A172 (cell line): ENCODE measurements at places on chromosomes 5 and 9.

DNA sequence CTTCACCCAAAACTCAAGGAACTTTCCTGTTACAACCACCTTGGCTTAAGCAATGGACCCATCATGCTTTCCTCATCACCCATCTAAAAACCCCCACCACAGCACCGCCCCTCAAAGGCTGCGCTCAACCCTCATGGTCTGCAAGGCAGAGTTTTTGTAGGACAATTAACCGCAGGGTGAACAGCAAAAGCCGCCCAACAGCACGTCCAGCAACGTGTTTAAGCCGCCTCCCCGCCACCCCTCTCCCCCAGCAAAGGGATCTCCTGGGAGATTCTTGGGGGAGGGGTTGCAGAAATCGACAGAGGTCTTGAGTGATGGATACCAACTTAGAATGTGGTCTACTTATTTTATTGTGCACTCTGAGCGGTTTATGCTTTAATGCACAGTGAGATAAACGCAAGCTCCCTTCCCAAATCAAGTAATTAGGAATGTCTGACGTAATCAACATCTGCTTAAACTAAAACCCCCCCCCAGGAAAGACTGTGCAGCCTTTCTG is 1.9 kb downstream of the ROR2 start:
- DNase-seq = no peak

DNA sequence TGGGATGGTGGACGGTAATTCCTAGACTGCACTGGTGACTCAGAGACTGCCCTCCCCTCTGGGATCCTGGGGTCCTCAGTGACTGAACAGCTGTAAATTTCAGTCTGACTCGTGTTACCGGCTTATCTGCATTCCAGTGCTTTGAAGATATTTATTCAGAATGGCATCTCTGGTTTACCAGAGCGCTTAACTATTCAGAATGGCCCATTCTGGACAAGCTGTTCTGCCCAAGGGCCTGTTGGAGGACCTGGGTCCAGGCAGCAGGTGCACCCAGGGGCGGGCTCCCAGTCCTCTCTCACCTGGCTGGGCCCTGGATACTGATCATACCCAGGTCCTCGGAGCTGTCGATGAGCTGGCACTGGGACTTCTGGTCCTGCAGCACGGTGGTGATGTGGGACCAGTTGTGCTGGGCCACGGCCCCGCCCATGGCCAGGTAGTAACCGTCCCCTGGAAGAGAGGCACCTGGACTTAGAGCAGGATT is 48.0 kb downstream of the SARDH start:
- no peak for DNase-seq

- DNase-seq = no peak
Measured at GRCh38 chr5:2780421-2781171, 29.1 kb upstream of the IRX2 start.

GRCh38 chr5:14216902-14217301 is 73.8 kb downstream of the TRIO start:
- no peak for DNase-seq

- DNase-seq = peak; percentile 13
Measured at GRCh38 chr5:31196309-31196708, 2.8 kb downstream of the CDH6 start.

DNA sequence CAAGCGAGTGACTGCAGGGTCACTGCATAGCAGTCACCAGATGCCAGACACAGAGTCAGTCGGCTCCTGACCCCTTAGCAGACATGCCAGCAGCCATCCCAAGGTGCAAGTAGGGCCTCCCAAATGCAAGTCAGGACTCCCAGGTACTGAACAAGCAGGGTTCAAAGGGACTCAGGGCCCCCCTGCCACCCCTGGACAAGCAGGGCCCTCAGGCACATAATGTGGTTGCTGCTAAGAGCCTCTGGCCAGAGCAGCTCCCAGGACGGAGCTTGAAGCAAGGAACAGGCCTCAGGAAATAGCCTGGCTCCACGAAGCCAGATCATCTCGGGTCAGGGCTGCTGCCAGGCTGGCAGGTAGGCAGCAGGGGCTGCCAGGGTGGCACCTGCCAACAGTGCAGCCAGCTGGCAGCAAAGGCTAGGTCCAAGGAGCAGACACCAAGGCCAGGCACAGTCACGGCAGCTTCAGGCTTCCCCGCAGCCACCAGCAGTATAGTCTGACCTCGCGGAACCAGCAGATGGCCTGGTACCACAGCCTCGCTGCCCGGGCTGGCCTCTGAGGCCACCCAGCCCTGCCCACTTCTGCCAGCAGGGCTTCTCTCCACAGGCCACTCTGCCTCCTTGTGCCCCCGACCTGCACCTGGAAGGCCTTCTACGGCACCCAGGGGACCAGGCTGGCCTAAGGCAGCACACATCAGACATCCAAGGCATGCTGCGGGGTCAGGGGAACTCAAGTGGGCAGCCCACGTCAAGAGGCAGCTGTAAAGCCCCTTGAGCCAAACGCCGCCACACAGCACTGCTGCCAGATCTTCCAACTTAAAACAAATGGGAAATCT is 7.4 kb downstream of the EEIG1 start:
- no peak for DNase-seq

DNA sequence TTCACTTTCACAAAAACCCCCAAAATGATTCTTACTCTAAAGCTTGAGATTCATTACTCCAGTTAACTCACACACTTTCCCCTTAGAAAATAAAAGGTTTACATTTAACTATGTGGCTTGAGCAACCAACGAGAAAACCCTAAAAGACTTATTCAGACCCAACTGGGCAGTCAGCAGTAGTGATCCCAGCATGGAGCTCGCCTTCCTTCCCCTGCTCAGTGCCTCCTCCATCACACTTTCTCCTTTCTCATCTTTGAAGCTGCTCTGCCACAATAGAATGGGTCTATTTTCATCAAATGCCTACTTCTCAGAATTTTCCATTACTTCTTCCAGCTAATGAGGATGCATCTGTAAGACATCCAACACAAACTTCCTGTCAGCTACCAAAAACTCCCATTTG is 29.1 kb downstream of the RORB start:
- no peak for DNase-seq

- DNase-seq = peak; percentile 46
Measured at GRCh38 chr5:35202319-35203111, 27.8 kb downstream of the PRLR start.

DNA sequence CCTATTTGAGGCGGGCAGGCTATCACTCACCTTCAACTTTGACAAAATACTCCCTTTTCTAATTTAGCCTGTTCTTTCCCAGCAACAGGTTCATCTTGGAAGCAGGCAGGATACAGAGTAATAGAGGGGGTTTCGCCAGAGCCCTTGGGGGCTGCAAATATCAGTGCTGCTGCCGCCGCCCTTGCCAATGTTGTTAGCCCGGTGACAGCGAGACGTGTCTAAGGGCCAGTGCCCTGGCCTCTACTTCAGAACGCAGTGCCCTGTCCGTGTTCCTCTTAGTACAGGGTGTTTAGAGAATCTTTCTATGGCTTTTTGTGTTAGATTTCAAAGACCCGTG is 703 bp downstream of the FAM120AOS start:
- no peak for DNase-seq

GRCh38 chr5:92629574-92629973 is 951.4 kb downstream of the NR2F1-AS1 start:
- DNase-seq = no peak

DNA sequence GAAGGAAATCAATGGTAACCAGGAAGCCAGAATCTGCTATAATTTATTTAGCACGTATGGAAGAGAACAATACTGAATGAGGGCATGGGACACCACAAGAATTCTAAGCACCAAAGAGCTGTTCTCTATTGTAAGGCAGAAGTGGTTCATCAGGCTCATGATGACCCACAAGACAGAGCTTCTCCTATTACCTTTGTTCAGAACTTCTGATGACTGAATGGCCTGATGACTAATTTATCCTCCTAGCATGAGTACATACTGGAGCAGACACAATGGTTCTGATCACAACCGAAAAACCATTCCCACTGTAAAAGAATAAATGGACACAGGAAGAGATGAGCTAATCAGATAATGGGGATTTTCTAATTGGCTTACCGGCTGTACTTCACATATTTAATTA is 329.8 kb upstream of the PDE4D start:
- no peak for DNase-seq

DNA sequence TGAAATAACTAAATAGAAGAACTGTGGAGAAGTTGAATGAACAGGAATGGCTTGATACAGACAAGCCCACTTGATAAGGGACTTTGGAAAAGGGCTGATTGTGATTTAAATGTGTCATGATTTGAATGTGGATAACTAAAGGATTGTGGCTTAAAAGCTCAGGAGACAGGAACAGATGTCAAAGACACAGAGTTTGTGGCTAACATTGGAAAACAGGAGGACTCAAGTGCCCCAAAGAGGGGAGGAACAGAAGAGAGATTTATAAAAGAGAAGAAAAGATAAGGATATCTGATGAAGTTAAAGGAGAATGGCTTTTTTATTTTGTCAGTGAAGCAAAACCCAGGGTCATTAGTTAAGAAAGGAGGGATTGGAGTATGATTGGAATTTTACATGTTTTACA is 124.2 kb upstream of the TRPM3 start:
- no peak for DNase-seq

DNA sequence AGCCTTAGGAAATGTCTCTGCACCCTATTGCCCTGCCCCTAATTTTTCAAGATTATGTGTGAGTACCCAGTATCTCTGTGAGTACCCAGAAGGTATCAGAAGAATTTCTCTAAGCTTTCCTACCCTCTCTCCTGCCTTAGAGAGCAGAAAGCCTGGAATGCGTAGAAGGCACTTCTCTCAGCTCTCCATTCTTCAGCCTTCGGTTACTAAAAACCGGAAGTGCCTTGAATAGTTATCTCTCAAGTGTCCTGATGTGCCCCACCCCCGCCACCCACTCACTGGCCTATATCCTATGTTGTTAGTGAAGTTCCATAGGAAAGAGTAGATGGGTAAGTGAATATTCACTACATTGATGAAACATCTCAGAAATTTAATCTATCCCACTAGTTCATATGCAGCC is 210.7 kb upstream of the CDH10 start:
- no peak for DNase-seq

- no peak for DNase-seq
Measured at GRCh38 chr5:37991301-37992299, 151.8 kb upstream of the GDNF start.

- peak; percentile 95 for DNase-seq
Measured at GRCh38 chr5:168317521-168318147, 26.2 kb downstream of the WWC1 start.

GRCh38 chr9:136880651-136881050 is 5.7 kb upstream of the TRAF2 start:
- no peak for DNase-seq

GRCh38 chr9:13284011-13284410 is 4.5 kb upstream of the MPDZ start:
- DNase-seq = no peak

DNA sequence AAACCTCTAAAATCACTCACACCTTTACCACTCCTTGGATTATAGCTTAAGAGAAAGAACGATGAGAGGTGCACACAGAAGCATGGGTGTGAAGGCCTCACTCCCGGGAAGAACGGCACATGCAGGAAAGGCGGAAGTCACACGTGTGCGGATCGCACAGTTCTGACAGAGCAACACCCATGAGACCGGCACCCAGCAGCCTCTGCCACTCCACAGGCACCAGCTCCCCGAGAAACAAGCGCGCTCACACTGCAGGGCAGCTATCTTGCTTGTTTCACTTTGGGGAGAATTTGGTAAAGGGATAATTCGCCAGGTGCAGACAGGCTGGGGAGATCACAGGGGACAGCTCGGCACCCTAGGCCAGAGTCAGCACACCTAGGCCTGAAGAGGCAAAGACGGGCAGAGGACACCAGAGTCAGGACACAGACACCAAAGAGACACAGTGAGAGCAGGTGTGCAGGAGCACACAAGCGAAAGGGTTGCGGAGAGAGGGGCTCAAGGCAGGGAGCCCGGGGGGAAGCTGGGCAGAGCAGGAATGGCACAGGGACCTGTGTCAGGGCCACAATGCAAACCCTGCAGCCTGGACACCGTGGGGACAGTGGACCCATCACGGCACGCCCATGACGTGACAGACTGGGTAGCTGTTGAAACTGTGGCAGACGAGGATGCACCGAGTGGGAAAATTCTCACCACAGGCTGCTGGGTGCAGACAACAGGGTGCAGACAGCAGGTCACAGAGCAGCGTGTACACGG is 81.7 kb downstream of the CAMSAP1 start:
- DNase-seq = no peak

- DNase-seq = no peak
Measured at GRCh38 chr5:33229216-33229615, 211.5 kb upstream of the TARS1 start.

- DNase-seq = no peak
Measured at GRCh38 chr5:157327771-157328170, 61.8 kb downstream of the CYFIP2 start.
